SK-MEL-5 (cell line): ENCODE measurements at places on chromosomes 11 and 22. TPM values are rescaled to one million over a fixed set of nuclear protein-coding genes. Genes with fewer than 3 reads are reported as not detected.

IFITM10 gene
- total RNA-seq = 0.11 TPM in 1 of 2 replicates, not detected in the other

FXYD6 gene
- 5.4 and 6.4 TPM in 2 replicates for total RNA-seq

OR56A1 gene
- not detected in 2 replicates for total RNA-seq

VWCE gene
- total RNA-seq = 0.24 and 0.45 TPM in 2 replicates

SAA4 gene
- not detected in 2 replicates for total RNA-seq

POLR2F gene
- total RNA-seq = 260 and 264 TPM in 2 replicates

CEP164 gene
- total RNA-seq = 20.5 and 22.9 TPM in 2 replicates

MMP27 gene
- not detected in 2 replicates for total RNA-seq

MMP11 gene
- 1.1 TPM in 2 replicates for total RNA-seq

OR52I1 gene
- not detected in 2 replicates for total RNA-seq

PKP3 gene
- total RNA-seq = not detected in 2 replicates

ADM gene
- total RNA-seq = 113 and 114 TPM in 2 replicates

TH gene
- total RNA-seq = not detected in 2 replicates

NUCB2 gene
- 32.5 and 41.4 TPM in 2 replicates for total RNA-seq

FDX1 gene
- total RNA-seq = 11.1 and 12.5 TPM in 2 replicates

TECTA gene
- 0.03 and 0.11 TPM in 2 replicates for total RNA-seq

KCNQ1OT1 gene
- total RNA-seq = 0.48 and 0.56 TPM in 2 replicates

C2CD2L gene
- total RNA-seq = 2.8 and 5.6 TPM in 2 replicates

ACR gene
- total RNA-seq = not detected in 2 replicates

CCDC87 gene
- total RNA-seq = 0.08 and 0.24 TPM in 2 replicates

TUBGCP6 gene
- 14.5 and 15.0 TPM in 2 replicates for total RNA-seq

PRRG4 gene
- total RNA-seq = 0.18 and 0.29 TPM in 2 replicates

MS4A6E gene
- total RNA-seq = not detected in 2 replicates

CHKA gene
- 55.9 and 62.2 TPM in 2 replicates for total RNA-seq

C22orf42 gene
- total RNA-seq = not detected in 2 replicates

MS4A14 gene
- total RNA-seq = not detected in 2 replicates

PDE2A gene
- 0.26 and 0.64 TPM in 2 replicates for total RNA-seq
